Chondrocyte (in vitro differentiated cells): ENCODE measurements at places on chromosomes 7 and 10. TPM values are rescaled to one million over a fixed set of nuclear protein-coding genes. Genes with fewer than 3 reads are reported as not detected.

- H3K4me3 ChIP-seq: no peak within 1 kb of the TSS
- H3K27ac ChIP-seq: no peak within 1 kb of the TSS
- H3K27me3 ChIP-seq: peaks cover 15% of the 10 kb centered on the region
- no peaks in the 10 kb centered on the region for H3K36me3 ChIP-seq
- DNase-seq: no peak
Measured at GRCh38 chr7:95324431-95324830, at the start of gene PON1. Gene PON1 (minus strand): TSS chr7:95324532. CDS start chr7:95324475, 57 bp downstream.

- no peak overlapping the region for H3K27ac ChIP-seq
- no peak overlapping the region for H3K4me3 ChIP-seq
- DNase-seq: no peak
- peaks cover 2% of the 10 kb centered on the region for H3K4me1 ChIP-seq
Measured at GRCh38 chr7:46955531-46955930, 626.4 kb downstream of the TNS3 start.

DNA sequence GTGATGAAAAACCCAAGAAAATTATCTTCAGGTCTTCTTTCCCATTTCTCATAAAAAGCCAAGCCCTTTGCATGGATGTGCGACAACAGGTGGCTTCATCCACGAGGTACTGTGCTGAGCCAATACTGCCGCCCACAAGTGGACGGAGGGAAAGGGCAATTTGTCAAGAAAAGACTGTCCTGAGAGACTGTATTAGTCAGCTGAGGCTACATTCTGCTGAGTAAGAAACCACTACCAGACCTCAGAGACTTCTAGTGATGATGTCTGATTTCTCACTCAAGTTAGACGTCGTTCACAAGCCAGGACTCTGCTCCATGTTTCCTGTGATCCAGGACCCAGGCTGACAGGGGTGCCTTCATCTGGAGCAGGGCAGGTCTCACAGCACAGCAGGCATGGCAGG lies 171.5 kb upstream of the CDCA7L start:
- DNase-seq: no peak
- H3K4me3 ChIP-seq: no peak overlapping the region
- H3K4me1 ChIP-seq: no peaks in the 10 kb centered on the region
- H3K36me3 ChIP-seq: peaks cover 2% of the 10 kb centered on the region
- H3K27ac ChIP-seq: no peak overlapping the region

GRCh38 chr7:100132697-100133151 lies 6.0 kb downstream of the MBLAC1 start:
- no peak for DNase-seq
- no peaks in the 10 kb centered on the region for H3K27me3 ChIP-seq
- H3K4me3 ChIP-seq: no peak overlapping the region
- peaks cover 10% of the 10 kb centered on the region for H3K4me1 ChIP-seq

GRCh38 chr7:106621393-106622132 lies 39.4 kb downstream of the CCDC71L start:
- H3K36me3 ChIP-seq: peaks cover 4% of the 10 kb centered on the region
- H3K27me3 ChIP-seq: no peaks in the 10 kb centered on the region
- H3K4me3 ChIP-seq: no peak overlapping the region
- DNase-seq: no peak
- peaks cover 57% of the 10 kb centered on the region for H3K4me1 ChIP-seq
- H3K27ac ChIP-seq: no peak overlapping the region

- H3K36me3 ChIP-seq: no peaks in the 10 kb centered on the region
- no peak overlapping the region for H3K27ac ChIP-seq
- no peak overlapping the region for H3K4me3 ChIP-seq
- no peaks in the 10 kb centered on the region for H3K27me3 ChIP-seq
Measured at GRCh38 chr10:77606751-77607150, 30.9 kb downstream of the KCNMA1 start.

DNA sequence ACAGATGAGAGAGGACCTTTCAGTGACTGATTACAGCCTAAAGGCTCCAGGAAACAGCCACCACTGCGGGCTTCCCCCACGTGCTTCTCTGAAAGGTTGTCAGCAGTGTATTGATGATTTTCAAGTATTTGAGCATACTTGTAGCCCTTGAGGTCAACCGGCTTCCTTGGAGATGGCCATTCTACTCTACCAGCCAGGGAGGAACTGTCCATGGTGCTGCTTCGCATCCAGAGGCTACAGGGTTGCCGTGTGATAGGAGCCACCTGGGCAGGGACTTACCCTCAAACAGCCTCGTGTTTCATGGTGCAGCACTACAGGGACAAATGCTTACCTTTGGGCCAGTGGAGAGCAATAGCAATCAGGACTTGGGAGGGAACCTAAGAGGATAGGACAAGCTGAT lies 179.5 kb downstream of the DPP6 start:
- DNase-seq: no peak
- no peak overlapping the region for H3K4me3 ChIP-seq
- no peaks in the 10 kb centered on the region for H3K27me3 ChIP-seq
- H3K36me3 ChIP-seq: no peaks in the 10 kb centered on the region

- peaks cover 8% of the 10 kb centered on the region for H3K4me1 ChIP-seq
- H3K4me3 ChIP-seq: no peak overlapping the region
- no peak overlapping the region for H3K27ac ChIP-seq
- no peaks in the 10 kb centered on the region for H3K27me3 ChIP-seq
- no peaks in the 10 kb centered on the region for H3K36me3 ChIP-seq
- no peak for DNase-seq
Measured at GRCh38 chr10:66784770-66785169, 141.1 kb upstream of the LRRTM3 start.

DNA sequence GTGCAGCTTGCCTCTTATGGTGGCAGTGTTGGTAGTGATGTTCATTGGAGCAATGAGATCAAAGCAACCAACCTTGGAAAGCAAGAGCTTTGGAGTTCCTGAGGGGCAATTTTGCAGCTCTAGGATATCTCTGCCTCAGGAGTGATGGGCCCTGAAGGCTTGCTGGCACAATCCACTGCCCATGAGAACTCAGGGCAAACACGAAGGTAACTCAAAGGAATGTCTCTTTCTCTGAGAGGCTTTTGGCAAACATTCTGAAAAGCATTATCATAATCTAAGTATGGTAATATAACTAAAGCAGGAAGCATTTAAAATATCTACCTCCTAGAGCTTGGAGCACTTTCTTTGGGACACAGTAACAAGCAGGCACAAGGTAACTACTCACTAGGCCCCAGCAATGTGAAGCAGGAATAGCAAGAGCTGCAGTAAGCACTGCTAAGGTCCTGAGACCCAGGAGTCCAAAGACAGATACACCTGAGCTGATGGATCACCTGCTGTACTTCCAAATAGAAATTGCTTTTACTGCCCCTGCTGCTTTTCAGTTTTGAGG lies 103.1 kb downstream of the NRF1 start:
- DNase-seq: no peak
- peaks cover 26% of the 10 kb centered on the region for H3K36me3 ChIP-seq
- no peaks in the 10 kb centered on the region for H3K27me3 ChIP-seq
- no peaks in the 10 kb centered on the region for H3K4me1 ChIP-seq

GRCh38 chr7:100493476-100494264 lies 9.9 kb downstream of the NYAP1 start:
- DNase-seq: no peak
- no peaks in the 10 kb centered on the region for H3K4me1 ChIP-seq
- peak overlapping the region; percentile 6 for H3K4me3 ChIP-seq
- H3K27ac ChIP-seq: no peak overlapping the region
- H3K36me3 ChIP-seq: no peaks in the 10 kb centered on the region

DNA sequence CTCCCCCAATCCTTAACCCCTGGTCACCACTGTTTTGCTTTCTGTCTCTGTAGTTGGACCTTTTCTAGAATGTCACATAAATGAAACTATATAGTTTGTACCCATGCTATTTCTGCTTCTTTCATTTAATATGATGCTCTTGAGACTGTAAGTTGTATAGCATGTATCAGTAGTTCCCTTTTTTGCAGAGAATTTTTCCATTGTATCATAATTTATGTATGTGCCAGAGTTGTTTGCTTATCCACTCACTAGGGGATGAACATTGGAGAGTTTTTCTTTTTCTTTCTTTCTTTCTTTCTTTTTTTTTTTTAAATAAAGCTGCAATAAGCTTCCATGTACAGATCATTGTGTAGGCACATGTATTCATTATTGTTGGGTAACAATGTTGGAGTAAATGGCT lies 544.8 kb downstream of the CNTNAP2 start:
- DNase-seq: no peak
- no peak overlapping the region for H3K27ac ChIP-seq
- H3K4me3 ChIP-seq: no peak overlapping the region
- H3K4me1 ChIP-seq: no peaks in the 10 kb centered on the region
- H3K27me3 ChIP-seq: peaks cover 2% of the 10 kb centered on the region
- no peaks in the 10 kb centered on the region for H3K36me3 ChIP-seq

- no peak overlapping the region for H3K27ac ChIP-seq
- no peaks in the 10 kb centered on the region for H3K27me3 ChIP-seq
- no peak for DNase-seq
- H3K4me3 ChIP-seq: no peak overlapping the region
- peaks cover 4% of the 10 kb centered on the region for H3K36me3 ChIP-seq
- peaks cover 29% of the 10 kb centered on the region for H3K4me1 ChIP-seq
Measured at GRCh38 chr10:124705817-124706461, 38.2 kb downstream of the FAM53B start.

DNA sequence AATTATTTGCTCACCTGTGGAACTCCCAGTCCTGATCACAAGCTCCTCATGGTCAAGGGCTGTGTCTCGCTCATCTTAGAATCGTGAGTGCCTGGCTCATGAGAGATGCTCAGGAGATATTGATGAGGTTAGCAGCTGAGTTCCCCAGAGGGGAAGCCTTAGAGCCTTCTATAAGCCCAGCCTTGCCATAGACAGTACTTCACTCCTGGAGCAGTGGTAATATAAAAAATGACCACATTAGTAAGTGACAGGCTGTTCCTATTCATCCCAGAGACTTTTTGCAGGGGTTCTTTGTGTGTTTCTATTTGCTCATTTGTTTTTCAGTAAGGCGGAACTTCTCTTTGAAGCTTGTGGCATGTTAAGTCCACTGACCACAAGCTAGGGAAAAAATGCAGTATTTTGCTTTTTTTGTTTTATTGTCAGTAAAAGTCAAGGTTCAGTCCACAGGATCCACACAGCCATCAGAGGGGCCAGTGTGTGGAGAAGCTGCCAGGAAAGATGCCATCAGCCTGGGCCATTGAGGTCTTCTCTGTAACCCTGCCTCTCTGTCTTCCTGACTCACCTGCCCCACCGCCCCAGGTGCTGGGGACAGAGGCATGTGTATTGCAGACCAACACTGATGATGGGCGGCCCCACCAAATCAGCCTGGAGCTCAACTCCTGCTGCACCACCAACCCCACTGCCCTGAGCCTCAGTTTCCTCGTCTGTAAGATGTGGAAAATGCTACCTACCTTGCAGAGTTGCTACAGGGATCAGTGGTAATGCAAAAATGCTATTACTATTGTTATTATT lies 36.4 kb upstream of the JCAD start:
- H3K27ac ChIP-seq: no peak overlapping the region
- peaks cover 2% of the 10 kb centered on the region for H3K36me3 ChIP-seq
- no peak for DNase-seq
- H3K27me3 ChIP-seq: peaks cover 5% of the 10 kb centered on the region
- no peak overlapping the region for H3K4me3 ChIP-seq

- H3K27ac ChIP-seq: no peak overlapping the region
- H3K36me3 ChIP-seq: no peaks in the 10 kb centered on the region
- no peak overlapping the region for H3K4me3 ChIP-seq
- no peak for DNase-seq
Measured at GRCh38 chr7:155231241-155231800, 66.4 kb upstream of the INSIG1 start.

- H3K4me3 ChIP-seq: no peak overlapping the region
- H3K36me3 ChIP-seq: no peaks in the 10 kb centered on the region
- no peaks in the 10 kb centered on the region for H3K4me1 ChIP-seq
- DNase-seq: no peak
Measured at GRCh38 chr10:29285624-29286051, 3.2 kb upstream of the LYZL1 start.

DNA sequence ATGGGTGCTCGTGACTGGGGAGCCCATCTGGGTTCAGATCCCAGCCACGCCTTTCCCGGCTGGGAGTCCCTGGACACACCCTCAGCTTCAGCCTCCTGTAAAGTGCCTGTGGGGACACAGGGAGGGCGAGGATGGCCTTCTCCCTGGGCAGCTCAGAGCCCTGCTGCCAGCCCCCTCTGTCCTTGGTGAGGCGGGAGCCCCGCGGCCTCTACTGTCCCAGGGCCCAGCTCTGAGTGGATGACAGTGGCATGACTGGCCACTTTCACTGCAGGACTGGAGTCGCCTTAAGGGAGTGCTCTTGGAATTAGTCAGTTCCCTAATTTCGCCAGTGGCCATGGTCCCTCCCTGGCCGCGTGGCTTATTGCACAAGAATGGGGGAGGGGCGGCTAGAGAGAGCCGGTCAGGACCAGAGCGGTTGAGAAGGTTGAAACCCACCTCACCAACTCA lies 4.6 kb downstream of the BRI3 start:
- H3K27ac ChIP-seq: peak overlapping the region; percentile 95
- DNase-seq: no peak
- H3K4me1 ChIP-seq: peaks cover 60% of the 10 kb centered on the region
- peaks cover 15% of the 10 kb centered on the region for H3K36me3 ChIP-seq
- peak overlapping the region; percentile 85 for H3K4me3 ChIP-seq

DNA sequence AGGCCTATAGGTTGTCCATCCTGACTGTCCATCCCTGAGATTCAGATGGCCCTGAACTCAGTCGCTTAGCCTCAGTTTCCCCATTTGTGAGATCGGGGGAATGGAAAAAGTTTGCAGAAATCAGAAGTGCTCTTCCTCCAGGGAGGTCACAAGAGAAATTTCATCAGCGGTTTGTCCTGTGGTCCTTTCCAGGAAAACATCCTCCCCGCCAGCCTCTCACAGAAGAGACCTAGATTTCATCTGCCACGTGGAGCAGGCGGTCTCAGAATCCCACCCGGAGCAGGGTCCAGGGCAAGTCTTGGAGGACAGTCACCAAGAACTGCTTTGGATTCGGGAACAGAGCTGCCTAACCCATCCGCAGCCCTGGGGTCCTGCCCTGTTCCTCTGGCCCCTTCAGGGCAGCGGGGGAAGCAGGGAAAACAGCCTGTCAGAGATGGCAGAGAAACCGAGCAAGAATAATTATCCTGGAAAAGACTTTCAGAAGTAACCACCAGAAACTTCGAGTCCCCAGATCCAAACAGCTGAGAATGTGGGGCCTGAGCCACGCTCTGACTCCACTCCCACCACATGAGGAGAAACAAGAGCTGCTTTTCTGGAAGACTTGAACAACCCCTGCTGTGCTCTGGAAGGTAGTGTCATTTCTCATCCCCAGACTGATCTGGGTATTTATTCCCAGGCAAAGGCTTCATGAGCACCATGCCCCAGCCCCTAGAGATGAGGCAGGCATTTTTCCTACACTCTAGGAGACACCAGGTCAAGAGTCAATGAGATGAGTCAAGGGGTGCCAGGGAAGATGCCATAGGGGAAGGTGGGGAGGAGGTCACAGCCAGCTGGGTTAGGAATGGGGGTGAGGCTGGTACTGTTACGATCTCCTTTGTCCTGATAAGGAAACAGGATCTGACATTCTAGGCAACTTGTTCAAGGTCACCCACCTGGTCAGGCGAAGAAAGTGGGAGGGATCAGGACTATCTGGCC lies 1.1 kb upstream of the TNS3 start:
- DNase-seq: no peak
- peaks cover 71% of the 10 kb centered on the region for H3K4me1 ChIP-seq
- peaks cover 6% of the 10 kb centered on the region for H3K36me3 ChIP-seq
- peak overlapping the region; percentile 94 for H3K27ac ChIP-seq
- peak overlapping the region; percentile 77 for H3K4me3 ChIP-seq

- peak overlapping the region; percentile 67 for H3K27ac ChIP-seq
- peaks cover 6% of the 10 kb centered on the region for H3K36me3 ChIP-seq
Measured at GRCh38 chr10:43401627-43402026, 7.4 kb downstream of the HNRNPF start.

The SLC39A12 gene
- total RNA-seq: not detected in 3 replicates

The CALHM3 gene
- not detected in 3 replicates for total RNA-seq

The TMEM176B gene
- 0.36 to 0.37 TPM in 2 of 3 replicates, not detected in the other for total RNA-seq

The TWNK gene
- 4.8 to 6.6 TPM (median 5.4 TPM) in 3 replicates for total RNA-seq

The EGR2 gene
- 11.7 to 17.8 TPM (median 11.9 TPM) in 3 replicates for total RNA-seq

The CALCR gene
- total RNA-seq: 0.10 to 0.20 TPM in 2 of 3 replicates, not detected in the other

The FAM237B gene
- total RNA-seq: not detected in 3 replicates

The STARD3NL gene
- total RNA-seq: 30.5 to 36.3 TPM (median 33.4 TPM) in 3 replicates

The MYO3A gene
- total RNA-seq: not detected in 3 replicates

The NFE2L3 gene
- total RNA-seq: 0.17 to 0.79 TPM (median 0.52 TPM) in 3 replicates

The CYP2W1 gene
- total RNA-seq: not detected in 3 replicates

The GRM3 gene
- total RNA-seq: not detected in 3 replicates

The GATA3 gene
- not detected in 3 replicates for total RNA-seq
